ENCODE measurements at places on chromosomes 13 and 19.

DNA sequence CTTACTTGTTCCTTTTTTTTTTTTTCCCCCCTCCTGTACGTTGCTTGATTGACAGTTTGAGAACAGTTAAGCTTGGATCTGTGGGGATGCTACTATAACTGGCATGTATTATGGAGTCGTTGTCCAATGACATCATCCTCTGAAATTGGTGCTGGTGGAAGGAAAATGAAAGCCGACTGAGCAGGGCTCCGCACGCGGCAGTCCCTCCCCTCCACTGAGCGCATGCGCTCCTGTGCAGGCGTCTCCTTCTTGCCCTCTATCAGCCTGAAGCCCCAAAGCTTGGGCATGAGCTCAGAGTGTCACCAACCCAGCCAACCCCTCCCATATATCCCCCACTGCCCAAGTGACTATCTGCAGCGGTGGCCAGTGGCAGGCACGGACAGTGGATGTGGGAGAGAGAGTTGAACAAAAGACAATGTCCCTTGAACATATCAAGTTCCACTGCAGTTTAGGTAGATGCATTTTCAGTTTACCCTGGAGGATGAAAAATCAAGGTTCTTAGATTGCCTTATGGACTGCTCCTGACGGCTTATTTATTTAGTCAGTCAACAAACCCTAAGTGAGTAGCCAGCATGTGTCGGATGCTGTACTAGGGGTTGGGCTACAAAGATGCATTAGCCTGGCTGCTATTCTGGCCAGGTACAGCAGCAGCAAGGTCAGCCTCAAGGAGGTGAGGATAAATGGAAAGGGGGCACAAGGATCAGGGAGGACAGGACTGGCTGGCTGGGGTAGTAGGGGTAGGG, 20.8 kb downstream of the MBNL2 start:
- DNase-seq = no peak

DNA sequence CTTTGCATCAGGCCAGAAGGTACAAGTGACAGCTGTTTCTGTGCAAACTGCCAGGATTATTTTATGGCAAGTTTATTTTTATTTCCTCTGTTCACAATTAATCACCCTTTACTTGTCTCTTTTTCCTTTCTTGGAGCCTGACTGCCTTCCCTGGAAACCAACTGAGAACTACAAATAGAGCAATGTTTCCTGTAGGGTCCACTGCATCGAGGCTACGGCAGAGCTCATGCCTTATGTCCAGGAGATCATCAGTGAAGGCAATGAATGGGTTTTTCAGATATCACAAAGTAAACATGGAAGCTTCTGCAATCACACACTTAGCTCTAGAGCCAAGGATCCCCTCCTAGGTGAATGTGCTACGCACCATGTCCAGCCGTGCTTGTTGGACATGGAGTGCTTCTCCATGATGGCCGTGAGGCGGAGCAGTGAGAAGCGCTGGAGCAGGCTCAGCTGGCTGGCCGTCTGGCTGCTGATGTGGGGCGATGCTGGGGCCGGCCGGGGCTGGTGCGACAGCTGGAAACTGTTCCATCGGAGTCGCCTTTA, 110.9 kb downstream of the KL start:
- no peak for DNase-seq

- no peak for DNase-seq
These were observed 16.3 kb upstream of the KIR3DL3 start for GRCh38 chr19:54707962-54708361.

GRCh38 chr13:87376081-87376480, 295.1 kb upstream of the SLITRK5 start:
- DNase-seq = no peak

DNA sequence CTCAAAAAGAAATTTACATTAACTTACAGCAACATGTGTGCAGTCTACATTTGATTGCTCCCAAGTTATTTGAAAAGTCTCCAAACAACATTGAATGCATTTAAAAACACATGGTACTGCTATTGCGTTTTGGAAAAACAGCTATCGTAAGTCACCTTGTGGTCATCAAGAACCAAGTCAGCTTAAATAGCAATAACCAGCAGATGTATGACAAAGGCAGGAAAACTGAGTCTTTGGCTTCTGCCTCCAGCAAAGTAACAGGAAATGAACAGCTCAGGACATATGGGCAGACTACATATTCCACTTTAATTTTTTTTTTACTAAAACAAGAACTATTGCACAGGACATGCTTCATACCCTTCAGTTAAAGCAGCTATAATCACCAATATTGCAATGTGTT, 580.6 kb upstream of the SPRY2 start:
- peak; percentile 40 for DNase-seq

GRCh38 chr13:45120967-45121831, 889 bp downstream of the GTF2F2 start:
- peak; percentile 62 for DNase-seq

- DNase-seq = peak; percentile 84
These were observed 33.8 kb downstream of the COL4A2 start for GRCh38 chr13:110340812-110341444.

- DNase-seq = peak; percentile 72
These were observed 126.3 kb downstream of the KCTD12 start for GRCh38 chr13:76759877-76760276.

DNA sequence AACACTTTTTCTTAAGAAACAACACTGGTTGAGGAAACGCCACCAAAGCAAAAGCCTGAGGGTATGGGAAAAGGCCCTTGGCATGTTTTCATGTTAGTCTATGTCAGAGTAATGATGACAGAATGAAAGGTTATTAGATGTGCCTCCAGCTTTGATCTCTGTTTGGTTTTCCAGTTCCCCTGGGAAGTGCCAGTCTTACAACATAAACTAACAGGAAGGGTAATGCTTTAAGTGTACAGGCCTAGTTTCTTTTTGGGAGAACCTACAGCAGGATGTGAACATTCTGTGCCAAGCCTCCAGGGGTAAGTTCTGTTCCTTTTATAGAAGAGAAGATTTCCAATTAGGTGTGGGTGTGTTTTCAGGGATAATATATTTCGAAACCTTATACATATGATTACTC, 121.7 kb downstream of the FNDC3A start:
- DNase-seq = peak; percentile 72

GRCh38 chr13:28718196-28718542, 601 bp downstream of the SLC46A3 start:
- DNase-seq = peak; percentile 37

DNA sequence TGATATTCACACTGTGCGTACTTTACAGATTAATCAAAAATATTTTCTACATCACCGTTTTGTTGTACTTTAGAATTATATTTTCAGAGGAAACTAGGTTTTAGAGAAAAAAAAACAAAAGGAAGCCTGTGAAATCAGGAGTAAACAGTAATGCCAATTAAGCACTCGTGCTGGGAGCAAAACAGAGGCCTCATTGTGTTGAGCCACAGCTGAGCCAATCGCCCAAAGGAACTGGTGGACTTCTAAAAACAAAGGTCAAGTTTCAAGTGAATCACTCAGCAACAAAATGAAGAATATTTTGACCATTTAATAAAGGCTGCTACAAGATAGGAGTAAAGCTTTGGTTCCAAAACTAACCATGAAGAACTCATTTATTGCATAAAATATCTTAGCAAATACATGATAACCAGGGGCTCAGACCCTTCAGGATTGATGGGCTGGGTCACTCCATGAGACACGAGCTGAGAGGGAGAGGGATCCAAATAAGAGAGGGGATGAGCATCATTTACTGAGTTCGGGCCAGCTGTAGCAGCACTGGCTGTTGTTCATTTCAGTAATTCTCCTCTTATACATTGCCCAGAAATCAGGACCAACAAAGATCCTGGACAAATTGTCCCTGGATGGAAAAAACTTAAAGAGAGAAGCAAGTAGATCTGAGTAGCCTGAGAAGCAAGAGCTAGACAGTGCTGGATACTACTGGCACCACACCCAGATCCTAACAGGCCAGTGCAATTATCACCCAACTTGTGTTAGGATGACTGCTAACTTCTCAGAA, 8.3 kb upstream of the NALCN start:
- DNase-seq = peak; percentile 30

GRCh38 chr19:32264568-32264967, 80.8 kb upstream of the ZNF507 start:
- DNase-seq = no peak

DNA sequence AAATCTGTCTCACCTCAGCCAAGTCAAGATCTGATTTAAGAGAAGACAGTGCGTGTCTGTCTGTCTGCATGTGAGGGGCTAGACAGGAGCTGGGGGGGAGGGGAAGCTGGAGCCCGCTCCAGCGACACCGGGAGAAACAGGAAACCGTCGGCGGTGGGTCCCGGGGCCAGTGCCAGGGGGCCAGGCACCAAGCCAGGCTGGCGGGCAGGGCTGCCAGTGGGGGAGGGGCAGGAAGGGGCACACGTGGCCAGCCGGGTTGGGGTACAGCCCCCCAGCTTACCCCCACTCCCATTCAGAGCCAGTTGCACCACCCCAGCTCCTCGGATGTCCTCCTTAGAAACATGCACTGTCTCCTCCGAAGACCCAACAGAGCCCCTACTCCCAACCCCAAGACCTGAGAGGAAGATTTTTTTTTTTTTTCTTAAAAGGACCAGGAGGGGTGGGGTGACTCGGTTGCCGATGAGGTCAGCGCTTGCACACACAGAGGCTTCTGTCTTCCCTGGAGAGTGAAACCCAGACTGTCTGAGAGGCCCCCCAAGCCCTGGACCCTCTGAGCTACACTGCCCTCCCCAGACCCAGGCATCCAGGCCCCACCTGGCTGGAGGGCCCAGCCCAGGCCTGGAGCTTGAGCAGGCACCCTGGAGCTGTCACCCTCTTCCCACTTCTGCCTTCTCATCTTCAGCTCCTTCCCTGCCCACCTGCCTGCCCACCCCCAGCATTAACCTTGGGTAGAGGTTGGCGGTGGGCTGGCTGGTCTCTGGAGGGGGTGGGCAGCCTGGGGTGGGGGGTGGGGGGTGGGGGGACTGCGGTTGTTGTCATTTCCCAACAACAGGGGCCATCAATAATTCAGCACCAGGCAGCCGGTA, 4.0 kb downstream of the ERF start:
- no peak for DNase-seq

GRCh38 chr19:14081797-14082674, 3.5 kb downstream of the C19orf67 start:
- DNase-seq = peak; percentile 28

All from choroid plexus epithelial cell (primary cell).